A549 treated with DMSO at 1 μM for 4 hours (cell line): ENCODE measurements at places on chromosomes 2 and 18. TPM values are rescaled to one million over a fixed set of nuclear protein-coding genes. Genes with fewer than 3 reads are reported as not detected.

Gene CHRNG
- total RNA-seq: not detected in 5 replicates

Gene LOXHD1
- not detected in 5 replicates for total RNA-seq

Gene OSR1
- 4.9 to 9.0 TPM (median 5.3 TPM) in 5 replicates for total RNA-seq

Gene NT5C1B
- total RNA-seq: not detected in 5 replicates

Gene UGT1A7
- 3.6 to 6.6 TPM (median 4.5 TPM) in 5 replicates for total RNA-seq

Gene ATOH8
- total RNA-seq: 3.6 to 7.1 TPM (median 4.5 TPM) in 5 replicates

Gene MROH2A
- 0.14 to 0.32 TPM (median 0.20 TPM) in 5 replicates for total RNA-seq

Gene NEU4
- total RNA-seq: 0.18 to 0.50 TPM (median 0.26 TPM) in 4 of 5 replicates, not detected in the other

Gene DSC2
- 1.2 to 2.0 TPM (median 1.5 TPM) in 5 replicates for total RNA-seq

Gene RTP5
- total RNA-seq: not detected in 5 replicates

Gene IL37
- not detected in 5 replicates for total RNA-seq

Gene GPR45
- not detected in 5 replicates for total RNA-seq
